ENCODE measurements at places on chromosomes 12 and 14.

- DNase-seq, result no peak
Measured at GRCh38 chr12:75606956-75607355, 95.5 kb upstream of the KRR1 start.

- no peak for DNase-seq
Measured at GRCh38 chr14:72682188-72682587, 211.7 kb downstream of the DPF3 start.

- DNase-seq, result no peak
Measured at GRCh38 chr14:64069634-64070359, 217.0 kb downstream of the SYNE2 start.

DNA sequence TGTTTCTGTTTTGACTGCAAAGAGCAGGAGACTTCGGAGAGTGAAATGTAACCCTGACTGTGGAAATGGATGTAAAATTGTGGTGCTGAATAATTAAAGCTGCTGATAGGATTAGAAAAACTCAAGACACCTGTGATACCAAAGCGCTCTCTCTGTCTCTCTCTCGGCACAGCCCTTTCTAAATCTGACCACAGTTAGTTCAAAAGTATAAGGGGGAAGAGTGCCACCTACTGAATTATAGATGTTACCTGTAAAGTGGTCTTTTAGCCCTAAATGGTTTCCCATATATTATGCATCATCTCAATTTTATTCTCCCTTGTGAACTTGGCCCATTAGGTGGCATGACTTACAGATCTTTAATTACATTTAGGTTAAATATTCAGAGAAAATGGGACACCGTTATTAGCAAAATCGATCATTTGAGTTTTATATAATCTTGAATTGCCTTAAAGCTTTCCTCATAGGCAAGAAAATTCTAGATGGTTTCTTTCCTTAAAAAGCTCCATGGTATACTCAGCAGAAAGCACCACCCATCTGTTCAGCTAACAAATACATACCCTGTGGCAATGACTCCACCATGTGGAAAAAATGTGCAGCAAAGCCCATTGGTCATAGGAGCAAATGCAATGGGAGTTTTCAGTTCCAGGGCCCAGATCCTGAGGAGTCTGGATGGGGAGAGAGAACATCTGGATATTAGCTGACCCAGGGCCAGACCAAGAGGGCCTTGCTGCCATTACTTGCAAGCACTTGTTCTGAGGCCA, 18.1 kb downstream of the RFC5 start:
- no peak for DNase-seq

DNA sequence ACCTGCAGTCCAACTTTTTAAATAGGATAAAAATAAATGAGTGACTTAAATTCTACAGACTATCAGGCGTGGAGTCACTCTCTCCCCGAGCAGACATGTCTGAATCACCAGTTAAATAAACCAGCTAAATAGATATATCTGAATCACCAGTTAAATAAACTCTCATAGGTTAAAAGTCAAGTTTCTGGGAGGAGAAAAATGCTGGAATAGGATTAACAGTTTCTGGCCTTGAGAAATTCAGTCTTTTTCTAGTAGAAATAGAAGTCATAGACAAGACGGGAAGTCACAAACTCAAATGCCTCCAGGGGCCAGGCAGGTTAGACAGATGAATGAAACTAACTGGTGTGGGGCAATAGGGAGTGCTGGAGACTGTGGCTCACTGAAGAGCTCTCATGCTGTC, 258.6 kb upstream of the TMEM132C start:
- no peak for DNase-seq

DNA sequence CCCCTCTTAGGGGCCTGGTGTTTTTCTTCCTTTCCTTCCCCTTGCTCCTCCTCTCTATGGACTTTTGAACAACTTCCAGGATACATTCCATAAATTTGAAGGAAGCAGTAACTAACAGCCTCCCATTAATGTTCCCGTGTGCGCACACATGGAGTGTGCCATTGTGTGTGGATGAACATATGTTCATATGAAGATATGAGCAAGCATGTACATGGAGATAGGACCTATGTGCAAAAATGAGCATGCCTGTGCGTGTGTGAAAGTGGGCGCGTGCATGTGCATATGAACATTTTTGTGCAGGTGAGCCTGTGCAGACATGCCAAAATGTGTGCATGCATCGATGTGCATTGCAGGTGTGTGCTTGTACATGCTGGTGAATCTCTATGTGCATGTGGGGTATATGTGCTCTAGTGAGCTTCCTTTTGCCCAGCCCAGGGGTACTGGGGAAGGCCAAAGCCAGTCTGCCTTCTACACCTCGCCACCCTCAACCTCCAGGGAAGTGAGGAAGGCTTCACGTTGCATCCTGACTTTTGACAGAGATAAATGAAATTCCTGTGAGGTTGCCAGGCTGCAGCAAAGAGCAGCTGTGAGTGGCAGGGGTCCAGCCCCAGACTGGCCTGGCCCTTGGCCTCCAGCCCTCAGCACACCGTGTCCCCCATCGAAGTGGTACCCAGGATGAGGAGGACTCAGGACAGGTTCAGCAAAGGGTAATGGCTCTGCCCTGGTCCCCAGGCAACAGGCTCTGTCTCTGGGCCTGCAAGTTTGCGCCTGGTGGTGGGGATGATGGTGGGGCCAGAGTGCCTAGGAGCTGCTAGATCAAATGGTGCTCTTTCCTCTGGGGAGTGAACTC, 21.1 kb upstream of the PGF start:
- no peak for DNase-seq

- no peak for DNase-seq
Measured at GRCh38 chr14:72291908-72292688, 359.9 kb downstream of the RGS6 start.

DNA sequence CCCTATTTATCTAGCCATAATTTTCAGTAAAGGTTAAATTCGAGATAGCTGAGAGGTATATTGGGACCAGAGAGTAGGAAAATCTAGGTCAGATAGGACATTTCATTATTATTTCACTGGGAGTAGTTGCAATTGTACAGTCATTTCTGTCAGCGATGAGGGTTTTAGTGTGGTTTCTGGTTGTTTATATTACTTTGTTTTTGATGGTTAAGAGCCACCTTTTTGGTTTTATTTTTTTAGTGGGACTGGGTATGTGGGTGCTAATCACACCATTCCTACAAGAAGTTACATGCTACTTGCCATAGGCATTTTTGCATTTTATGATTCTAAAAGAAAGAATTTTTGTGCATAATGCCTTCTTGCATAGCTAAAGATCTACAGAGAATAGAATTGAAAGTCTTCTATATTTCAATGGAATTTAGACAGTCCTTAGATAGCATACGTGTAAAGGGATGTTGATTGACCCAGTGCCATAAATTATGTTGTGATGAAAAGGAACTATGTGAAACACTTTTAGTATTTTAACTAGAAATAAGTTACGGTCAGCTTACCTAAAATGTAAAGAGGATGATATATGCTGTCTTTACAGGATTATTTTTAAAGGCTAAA, 85.2 kb downstream of the KTN1 start:
- no peak for DNase-seq

GRCh38 chr14:67010602-67011001, 178.6 kb upstream of the GARIN2 start:
- DNase-seq, result no peak

GRCh38 chr14:64930085-64930843, 12.3 kb downstream of the GPX2 start:
- DNase-seq, result no peak
